ENCODE measurements at places on chromosomes 16 and 17. TPM values are rescaled to one million over a fixed set of nuclear protein-coding genes. Genes with fewer than 3 reads are reported as not detected.

Gene ZPBP2
- not detected for total RNA-seq

Gene NPIPB9
- total RNA-seq: 0.90 TPM

Gene MEFV
- 0.46 TPM for total RNA-seq

Gene ZG16
- total RNA-seq: not detected

DNA sequence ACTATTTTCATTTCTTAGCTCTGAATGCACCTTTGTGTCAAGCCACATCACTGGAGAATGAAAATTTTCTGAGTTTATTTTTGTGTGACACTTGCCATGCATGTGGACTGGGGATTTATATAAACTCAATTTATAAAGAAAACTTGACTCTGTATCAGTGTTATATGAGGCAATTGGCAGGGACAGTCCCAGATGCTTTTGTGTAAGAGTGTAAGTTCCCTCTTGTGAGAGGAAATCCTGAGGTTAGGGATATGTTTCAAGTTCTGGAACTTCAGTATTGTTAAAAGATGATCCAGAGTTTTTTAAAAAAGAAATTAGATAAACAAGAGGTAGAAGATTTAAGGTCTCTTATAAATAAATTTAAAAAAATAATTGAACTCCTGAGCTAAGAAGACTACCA is 10.9 kb upstream of the CCL8 start:
- no peak for DNase-seq

DNA sequence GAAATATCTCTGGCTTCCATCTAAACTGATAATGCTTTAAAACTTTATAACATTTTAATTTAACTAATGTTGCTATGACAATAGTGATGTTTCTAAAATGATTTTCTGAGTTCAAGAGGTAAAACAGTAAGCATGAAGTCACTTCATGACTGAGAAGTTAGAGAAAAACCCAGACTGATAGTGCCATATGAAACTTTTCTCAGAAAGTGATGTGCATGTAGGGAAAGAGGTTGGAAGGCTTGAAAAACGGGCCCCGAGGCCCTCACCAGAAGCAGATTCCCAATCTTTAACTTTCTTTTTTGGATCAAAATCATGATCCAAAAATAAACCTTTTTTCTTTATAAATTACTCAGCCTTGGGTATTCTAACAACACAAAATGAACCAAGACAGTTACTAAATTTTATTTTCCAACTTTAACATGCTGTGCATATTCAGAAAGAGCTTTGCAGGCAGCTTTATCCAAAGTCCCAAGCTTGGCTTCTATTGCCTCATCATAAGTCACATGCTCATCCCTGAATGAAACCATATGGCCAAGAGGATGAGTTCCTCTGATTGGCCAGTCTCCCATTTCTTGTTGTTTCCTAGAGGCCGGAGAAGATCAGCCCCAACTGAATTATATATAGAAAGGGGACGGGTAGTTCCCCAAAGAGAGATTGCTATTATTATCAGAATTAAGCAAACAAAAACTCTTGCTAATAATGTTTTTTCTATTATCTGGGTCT is 357.6 kb upstream of the SALL1 start:
- DNase-seq: no peak

- no peak for DNase-seq
Measured at GRCh38 chr16:86431540-86431939, 78.8 kb upstream of the FOXF1 start.

- DNase-seq: no peak
Measured at GRCh38 chr17:18172531-18173278, 10.9 kb upstream of the ALKBH5 start.

DNA sequence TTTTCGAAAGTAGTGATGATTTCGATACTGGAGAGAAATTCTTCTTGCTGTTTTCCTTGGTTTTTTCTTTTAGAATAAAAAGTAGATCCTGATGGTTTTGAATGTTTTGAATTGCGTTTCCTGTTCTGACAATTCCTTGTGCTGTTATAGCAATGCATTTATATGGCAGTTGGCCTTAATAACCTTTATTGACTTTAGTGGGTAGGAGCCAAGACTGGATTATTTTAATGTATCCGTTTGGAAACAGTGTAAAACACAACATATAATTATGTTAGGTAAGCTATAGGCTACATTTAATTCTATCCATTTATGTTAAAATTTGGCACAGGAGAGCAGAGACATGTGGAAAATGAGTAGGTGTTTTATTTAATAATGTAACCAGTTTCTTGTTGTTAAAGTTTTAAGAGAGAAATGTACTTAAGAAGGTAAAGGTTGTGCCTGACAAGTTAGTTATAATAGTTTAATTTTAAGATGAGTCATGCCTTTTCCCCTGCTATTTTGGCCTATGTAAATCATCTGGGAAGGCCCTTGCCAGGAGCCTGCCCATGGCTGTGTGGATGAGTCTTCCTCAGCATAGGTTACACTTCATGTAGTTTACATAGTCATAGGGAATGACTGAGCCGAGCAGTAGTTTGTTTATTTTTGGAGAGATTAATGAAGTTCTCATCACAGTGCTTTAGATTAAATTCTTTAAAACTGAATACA is 189.9 kb downstream of the FTO start:
- no peak for DNase-seq

GRCh38 chr17:27981978-27982377 is 60.5 kb upstream of the NLK start:
- DNase-seq: no peak

Data from Panc1 (cell line).